ENCODE measurements at places on chromosomes 11 and 22.

GRCh38 chr11:121466063-121466794 is 13.5 kb upstream of the SORL1-AS1 start:
- peak; percentile 59 for DNase-seq

GRCh38 chr11:72347691-72348090 is 86.6 kb downstream of the CLPB start:
- DNase-seq, result no peak

GRCh38 chr22:22106855-22107254 is 124.3 kb upstream of the TOP3B start:
- no peak for DNase-seq

GRCh38 chr11:91828901-91829300 is 395.7 kb upstream of the FAT3 start:
- DNase-seq, result no peak

DNA sequence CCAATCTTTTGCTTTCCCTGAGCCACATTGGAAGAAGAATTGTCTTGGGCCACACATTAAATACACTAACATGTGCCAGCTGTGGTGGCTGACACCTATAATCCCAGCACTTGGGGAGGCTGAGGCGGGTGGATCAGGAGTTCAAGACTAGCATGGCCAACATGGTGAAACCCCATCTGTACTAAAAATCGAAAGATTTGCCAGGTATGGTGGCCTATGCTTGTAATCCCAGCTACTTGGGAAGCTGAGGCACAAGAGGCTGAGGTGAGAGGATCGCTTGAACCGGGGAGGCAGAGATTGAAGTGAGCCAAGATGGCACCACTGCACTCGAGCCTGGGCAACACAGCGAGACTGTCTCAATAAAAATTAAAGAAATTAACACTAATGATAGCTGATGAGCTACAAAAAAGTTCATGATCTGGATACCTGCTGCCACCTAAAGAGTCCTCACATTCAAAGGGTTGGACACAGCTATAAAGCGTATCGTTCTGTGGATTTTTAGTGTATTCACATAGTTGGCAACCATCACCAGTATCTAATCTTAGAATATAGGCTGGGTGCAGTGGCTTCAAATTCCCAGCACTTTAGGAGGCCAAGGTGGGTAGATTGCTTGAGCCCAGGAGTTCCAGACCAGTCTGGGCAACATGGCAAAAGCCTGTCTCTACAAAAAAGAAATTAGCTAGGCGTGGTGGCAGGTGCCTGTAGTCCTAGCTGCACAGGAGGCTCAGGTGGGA is 3.4 kb upstream of the LDHC start:
- no peak for DNase-seq

GRCh38 chr11:57390535-57390934 is at the start of gene PRG2:
Gene PRG2, minus strand, starts transcription at chr11:57390650. Its CDS starts 706 bp downstream, at chr11:57389944.
- DNase-seq, result no peak

DNA sequence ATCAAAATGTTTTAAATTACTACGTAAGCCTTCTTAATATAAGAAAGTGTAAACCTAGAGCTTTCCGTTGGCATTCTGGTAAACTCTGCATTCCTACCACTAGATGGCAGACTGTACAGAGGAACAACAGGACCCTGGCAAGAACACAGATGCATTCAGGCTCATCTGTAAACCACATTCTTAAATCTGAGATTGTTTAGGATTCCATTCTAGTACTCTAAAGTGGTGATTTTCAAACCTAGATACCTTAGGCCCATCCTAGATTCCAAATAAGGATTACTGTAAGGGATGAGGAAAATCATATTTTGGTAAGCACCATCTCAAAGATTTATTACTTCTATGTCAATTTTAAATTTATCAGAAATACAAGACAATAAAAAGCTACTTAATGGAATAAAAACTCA is 26.9 kb downstream of the PICALM start:
- no peak for DNase-seq

DNA sequence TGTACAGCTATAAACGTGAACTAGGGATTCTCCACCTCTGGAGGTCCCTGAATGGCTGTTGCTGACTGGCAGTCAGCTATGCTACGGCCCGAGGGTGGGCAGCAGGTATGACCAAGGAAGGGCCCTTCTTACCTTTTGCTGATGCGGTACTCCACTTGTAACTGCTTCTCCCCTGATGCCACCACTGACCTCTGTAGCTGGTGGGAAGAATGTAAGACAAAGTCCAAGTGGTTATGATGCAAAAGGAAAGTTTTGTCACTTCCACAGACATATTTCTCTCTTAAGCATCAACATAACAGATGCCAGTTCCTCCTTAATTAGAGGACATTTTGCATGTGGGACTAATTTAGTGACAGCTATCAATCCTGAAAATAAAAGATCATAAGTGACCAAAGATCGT is 32.2 kb downstream of the P4HA3 start:
- no peak for DNase-seq

GRCh38 chr11:72079819-72080325 is 470 bp downstream of the NUMA1 start:
- no peak for DNase-seq

DNA sequence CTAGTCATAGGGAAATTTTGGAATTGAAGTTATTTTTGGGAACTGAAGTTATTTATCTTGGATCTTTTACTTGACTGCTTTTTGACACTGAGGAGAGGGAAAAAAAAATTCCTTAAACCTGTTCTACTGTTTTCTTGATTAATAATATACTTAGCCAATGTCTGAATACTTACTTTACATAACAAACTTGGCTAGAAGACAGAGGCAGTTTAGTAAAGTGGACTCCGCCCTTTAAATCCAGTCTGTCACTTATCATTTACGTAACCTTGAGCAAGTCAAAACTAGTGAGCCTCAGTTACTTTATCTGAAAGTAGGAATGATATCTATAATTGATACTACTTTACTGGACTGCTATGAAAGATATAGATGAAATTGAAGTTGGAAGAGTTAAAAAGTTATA is 19.5 kb downstream of the CTSC start:
- no peak for DNase-seq

GRCh38 chr11:43122546-43122945 is 189.2 kb upstream of the API5 start:
- no peak for DNase-seq

DNA sequence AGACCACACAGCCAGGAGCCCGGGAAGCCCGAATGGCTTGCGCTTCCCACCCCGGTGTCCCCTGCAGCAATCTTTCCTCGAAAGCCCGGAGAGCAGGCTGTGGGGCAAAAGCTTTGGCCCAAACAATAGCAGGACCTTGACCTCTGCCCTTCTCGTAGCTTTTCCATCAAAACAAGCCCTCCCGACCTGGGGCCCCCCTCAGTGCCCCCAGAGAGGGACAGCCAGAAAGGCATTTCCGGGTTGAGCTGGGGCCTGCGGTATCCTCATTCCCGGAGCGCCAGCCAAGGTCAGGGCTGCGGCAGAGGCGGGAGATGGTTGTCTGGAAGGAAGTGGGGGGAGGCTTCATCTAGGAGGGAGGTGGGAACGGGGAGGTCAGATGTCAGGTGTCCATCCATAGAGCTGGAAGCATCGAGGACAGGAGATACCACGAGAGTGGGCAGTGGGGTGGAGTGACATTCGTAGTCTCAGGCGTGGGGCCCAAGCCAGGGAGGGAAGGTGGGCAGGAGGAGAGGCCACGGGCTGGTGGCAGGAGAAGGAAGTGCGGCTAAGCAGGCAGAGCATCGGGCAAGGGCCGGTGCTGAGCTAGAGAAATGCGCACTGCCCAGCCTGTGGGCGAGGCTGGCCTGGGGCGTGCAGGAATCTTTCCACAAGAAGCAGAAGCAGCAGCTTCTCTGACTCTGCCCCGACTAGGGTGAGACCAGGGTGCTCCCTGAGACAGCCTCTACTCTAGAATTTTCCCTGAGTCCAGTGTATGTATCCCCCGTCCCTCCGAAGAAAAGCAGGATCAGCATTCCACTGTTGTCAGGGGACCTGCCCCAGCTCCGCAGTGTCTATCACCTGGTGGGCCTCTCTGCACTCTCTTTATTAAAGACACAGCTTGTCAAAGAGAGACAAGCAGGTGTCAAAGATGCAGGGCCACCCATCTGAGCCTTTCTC is 14.3 kb downstream of the PDGFB start:
- DNase-seq, result no peak

GRCh38 chr22:31987218-31987617 is 42.9 kb downstream of the YWHAH start:
- DNase-seq, result no peak

DNA sequence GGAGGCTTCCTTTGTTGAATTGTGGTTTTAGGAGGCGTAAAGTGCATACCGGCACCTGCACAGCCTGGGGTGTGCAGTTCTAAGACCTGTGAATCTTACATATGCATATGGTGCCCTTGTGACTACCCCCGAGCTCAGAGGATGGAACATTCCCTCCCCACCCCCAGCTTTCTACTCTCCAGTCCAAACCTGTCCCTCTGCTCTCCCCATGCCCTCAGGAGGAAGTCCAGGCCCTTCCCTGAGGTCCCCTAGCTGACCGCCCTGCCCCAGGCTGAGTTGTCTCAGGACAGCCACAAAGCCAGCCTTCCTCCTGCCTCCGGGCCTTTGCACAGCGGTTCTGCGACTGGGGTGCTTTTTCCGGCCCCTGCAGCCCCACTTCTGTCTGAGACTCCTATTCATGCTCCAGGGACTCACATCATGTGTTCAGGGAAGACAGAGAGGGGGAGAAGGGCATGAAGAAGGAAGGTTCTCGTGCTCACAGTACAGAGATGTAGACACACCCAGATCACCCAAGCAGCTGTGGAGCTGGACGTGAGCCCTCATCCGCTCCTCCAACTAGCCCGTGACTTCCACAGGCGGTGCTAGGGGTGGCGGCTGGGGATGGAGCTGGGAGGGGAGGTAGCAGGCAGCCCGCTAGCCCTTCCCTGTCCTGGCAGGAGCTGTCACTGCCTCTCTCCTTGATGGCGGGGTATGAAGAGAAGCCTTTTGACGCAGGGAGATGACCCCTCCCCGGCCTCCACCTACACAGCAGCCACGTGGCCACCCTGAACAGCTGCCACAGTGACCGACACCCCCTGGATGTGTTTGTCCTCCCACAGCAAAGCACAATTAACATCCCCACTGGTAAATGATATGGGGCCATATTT is 50.8 kb downstream of the FLRT1 start:
- DNase-seq, result no peak

- DNase-seq, result no peak
These were observed 3.8 kb downstream of the TPCN2 start for GRCh38 chr11:69052343-69053168.

- DNase-seq, result peak; percentile 20
These were observed 781 bp downstream of the NECTIN1 start for GRCh38 chr11:119728211-119728626.

DNA sequence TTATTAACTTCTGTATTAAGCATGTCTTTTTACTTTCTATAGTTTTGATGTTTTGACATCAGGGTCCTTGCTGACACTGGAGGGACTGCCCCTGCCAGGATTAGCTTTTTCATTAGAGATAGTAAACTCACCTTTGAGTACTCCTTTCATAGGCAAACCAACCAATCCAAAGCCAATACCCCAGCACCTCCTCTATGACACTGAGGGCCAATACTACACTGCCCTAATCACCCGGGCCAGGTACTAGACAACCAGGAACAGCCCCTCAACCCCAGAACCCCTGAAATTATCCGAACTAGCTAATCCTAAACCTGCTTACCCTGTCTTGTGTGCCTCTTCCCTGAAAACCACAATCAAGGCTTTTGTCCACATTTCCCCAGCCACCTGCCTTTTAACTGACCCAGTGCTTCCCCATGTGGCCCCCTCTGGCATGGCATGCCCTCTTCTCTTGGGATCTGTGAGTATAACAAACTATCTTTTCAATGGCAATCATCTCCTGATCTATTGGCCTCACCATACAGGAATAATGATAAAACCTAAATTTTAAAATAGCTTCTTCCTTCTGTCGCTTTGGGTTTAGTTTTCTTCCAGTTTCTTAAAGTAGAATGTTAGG is 31.2 kb downstream of the RAB6A start:
- no peak for DNase-seq

DNA sequence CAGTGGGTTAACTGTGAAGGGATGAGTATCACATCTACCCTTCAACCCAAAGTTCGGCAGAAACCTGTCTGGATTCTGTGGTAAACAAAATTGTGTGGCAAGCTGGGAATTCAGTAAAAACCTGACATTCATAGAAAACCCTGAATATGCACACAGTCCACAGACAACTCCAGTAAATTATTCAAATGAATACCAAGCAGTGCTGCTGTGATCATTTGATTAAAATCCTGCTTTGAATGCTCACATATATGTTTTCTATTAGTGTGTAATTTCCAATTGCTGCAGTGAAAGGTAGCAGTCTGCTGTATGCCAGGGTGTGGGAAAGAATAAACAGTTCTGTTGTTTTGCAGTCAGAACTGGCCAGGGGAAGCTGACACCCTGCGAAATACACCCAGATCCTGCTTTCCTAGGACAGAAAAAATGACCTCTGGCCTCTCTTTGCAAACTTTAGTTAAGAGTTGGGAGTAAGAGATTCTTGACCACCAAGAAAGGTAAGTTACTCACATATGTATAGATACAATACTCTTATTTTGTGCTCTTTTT is 217.8 kb downstream of the FAM76B start:
- no peak for DNase-seq

DNA sequence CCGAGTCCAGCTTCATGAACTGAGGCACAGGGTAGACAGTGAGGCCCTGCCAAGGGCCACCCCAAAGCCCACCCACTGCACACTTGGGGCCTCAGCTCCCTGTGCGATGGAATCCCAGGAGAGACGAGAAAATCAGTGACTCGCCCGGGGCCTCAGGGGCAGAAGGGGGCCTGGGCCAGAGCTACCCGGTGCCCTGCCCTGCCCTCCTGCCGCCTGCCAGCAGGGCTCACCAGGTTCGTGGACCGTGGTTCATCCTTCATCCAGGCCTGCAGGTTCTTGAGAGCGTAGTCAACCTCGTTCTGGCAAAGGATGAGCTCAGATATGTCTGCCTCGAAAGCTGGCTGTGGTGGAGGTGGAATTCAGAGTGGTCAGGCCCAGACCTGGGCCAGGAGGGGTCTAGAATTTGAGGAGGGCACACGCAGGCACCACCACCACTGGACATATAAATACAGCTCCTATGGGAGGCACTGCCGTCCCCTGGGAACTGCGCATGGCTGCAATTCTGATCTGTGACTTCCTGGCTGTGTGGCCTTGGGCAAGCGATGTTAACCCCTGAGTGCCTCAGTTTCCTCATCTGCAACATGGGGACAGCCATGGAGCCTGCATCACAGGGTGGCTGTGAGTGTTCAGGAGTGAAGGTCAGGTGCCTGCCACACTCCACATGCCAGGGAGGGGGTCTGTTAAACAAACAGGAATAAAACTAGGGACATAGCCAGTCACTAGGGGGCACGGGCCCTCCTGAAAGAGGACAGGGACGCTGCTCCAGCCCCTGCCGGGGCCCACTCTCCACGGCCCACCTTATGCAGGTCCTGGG is 7.5 kb downstream of the ALDH3B2 start:
- no peak for DNase-seq

GRCh38 chr22:46547883-46548244 is 10.4 kb upstream of the CELSR1 start:
- no peak for DNase-seq

GRCh38 chr11:75700940-75701339 is 16.7 kb upstream of the MOGAT2 start:
- DNase-seq, result no peak

DNA sequence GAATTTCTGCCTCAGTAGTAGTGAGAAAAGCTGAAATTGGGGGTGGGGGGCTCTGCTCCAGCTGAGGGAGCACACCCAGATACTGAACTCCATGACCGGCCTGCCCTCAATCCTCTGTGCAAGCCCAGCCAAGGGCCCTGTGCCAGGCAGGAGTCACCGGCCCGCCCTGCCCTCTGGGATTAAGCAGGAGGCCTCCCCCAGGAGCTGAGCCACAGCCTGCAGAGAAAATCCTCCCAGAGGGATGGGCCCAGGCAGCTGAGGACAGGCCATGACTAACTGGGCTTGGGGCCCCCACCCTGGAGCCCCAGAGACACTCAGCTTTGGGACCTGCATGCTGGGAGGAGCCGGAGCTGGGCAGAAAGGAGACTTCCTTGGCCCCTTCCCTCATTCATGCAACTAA is 48.8 kb downstream of the MN1 start:
- no peak for DNase-seq

Measured in stimulated activated CD4-positive, alpha-beta T cell treated with anti-CD3 and anti-CD28 coated beads, Interleukin-2, amount 100 ng/mL, for 24 hours (primary cell).